ENCODE measurements at places on chromosomes 2 and 18.

DNA sequence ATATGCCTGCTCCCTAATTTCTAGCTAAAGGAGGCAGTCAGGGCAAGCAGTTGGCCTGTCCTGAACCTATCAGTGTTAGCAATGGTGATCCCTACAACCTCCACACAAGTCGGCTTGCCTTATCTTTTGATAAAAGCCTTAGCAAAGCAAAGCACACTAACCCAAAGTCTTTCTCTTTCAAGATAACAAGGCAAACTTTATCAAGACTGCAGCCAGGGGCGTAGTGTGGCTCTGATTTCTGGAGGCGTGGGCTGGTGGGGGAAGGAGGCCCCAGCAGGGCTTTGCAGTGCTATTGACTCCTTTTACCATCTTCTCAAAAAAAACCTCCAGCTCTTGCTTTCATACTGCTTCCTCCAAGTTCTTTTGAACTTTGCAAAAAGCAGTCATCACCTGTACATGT, 40.2 kb upstream of the LAMA1 start:
- DNase-seq, result no peak

- DNase-seq, result no peak
Measured at GRCh38 chr2:120844070-120844738, 108.5 kb downstream of the GLI2 start.

- DNase-seq, result no peak
Measured at GRCh38 chr2:97067279-97068004, 27.2 kb downstream of the FAHD2B start.

- DNase-seq, result no peak
Measured at GRCh38 chr2:238286551-238286950, 1.9 kb downstream of the PER2 start.

- no peak for DNase-seq
Measured at GRCh38 chr2:147051814-147052213, 793.0 kb upstream of the ACVR2A start.

- no peak for DNase-seq
Measured at GRCh38 chr18:30819619-30820018, 222.9 kb downstream of the DSC3 start.

- no peak for DNase-seq
Measured at GRCh38 chr2:59791004-59791618, 762.3 kb downstream of the BCL11A start.

GRCh38 chr2:133426791-133427190, 141.5 kb downstream of the NCKAP5 start:
- no peak for DNase-seq

DNA sequence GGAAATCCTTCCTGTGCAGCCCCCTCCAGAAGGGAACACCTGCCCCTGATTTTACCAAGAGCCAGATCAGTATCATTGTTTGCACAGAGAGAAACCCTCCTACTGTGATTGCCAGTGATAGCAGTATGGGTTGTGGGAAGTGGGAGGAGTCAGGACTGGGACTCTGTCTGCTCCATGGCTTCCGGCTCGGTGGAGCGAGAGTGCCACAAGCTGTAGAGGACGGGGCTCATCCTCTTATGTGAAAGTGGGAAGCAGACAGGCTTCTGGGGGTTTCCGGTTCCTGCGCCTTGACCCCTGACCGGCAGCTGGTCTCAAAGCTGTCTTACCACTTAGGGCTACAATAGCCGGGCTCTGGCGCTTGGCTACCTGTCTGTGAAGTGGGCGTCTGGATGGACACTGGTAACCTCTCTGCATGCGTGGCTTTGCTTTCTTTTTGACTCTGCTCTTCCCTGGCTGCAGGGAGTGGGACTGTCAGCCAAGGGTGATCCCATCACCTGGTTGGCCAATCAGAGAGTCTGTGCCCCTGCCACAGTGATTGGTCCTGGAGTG, 79.7 kb downstream of the BCL2L11 start:
- no peak for DNase-seq

Data from iPS-NIHi11 (cell line).